Renal pelvis (tissue), 12 donors: ENCODE measurements at places on chromosomes 11 and 22. TPM values are rescaled to one million over a fixed set of nuclear protein-coding genes. Genes with fewer than 3 reads are reported as not detected.

The TUB gene
- 24.7 TPM for polyA plus RNA-seq

The TMEM134 gene
- 80.1 TPM for polyA plus RNA-seq

The RNF121 gene
- polyA plus RNA-seq: 40.2 TPM

DNA sequence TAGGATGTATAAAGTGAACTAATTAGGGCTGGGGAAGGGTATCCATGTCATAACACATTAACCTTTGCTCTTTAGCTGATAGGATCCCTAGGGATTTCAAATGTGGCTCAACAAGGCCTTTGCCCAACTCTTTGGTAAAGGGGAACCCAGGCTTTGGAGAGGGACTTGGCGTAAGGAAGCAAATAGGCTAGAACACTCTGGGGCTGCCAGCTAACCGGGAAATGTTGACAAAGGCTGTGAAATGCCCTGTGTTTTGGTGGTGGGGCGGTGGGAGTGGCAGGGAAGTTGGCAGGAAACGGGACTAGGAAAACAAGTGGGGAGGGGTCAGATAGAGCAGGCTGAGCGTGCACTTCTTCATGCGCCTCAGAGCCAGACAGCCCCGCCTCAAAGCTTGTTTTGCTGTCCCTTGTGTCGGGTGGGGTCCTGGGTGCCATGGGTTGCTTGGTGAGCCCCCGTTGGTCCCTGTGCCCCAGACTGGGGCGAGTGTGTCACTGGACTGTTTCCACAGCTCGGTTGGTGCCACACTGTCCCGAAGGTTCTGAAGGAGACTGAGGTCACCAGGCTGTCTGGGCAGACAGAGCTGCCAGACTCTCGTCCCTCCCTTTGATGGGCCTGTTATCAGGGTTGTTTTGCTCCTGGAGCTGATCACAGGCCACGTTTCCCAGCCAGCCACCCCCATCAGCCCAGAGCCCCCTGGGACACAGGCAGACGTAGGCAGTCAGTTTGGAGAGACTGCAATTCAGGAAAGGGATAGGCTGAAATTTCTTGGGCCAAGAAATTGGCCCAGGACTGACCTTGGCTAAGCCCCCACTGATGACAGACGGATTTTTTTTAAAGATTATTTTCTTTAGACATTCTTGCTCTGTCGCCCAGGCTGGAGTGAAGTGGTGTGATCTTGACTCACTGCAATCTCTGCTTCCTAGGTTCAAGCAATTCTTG, 19.6 kb downstream of the KCTD21 start:
- DNase-seq: peak; percentile 55

The LRRC10B gene
- 1.4 TPM for polyA plus RNA-seq

DNA sequence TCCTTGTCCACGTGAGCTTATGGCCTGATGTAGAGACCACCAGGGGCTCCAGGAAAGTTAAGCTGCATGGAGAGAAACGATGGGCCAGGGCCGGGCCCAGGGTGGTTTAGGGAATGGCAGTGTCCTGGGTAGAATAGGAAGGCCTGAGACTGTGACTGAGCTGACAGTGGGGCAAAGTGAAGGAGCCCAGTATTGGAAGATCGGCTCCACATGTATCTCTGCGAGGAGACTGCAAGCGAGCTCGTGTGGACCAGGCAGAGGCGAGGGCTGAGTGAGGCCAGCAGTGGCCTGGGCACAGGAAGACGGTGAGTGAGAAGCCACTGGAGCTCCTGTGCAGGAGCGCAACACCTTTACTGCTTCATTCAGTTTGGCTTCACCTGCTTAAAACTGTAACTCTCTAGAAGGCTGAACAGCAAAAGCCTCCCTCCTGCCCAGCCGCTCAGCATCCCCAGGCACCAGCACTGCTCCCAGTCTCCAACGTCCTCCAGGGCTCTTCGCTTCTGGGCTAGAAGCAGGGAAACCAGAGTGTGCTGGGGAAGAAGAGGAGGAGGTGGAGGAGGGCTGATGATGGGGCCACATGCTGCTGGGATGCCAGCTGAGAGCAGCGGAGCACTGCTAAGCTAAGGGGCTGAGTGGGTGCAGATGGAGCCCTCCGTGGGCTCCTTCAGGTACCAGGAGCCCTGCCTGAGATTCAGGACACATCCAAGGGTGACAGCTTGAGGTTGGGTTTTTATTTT, 13.5 kb downstream of the TCIRG1 start:
- no peak for DNase-seq

- no peak for DNase-seq
These were observed 7.5 kb upstream of the KCNJ11 start for GRCh38 chr11:17395978-17396377.

DNA sequence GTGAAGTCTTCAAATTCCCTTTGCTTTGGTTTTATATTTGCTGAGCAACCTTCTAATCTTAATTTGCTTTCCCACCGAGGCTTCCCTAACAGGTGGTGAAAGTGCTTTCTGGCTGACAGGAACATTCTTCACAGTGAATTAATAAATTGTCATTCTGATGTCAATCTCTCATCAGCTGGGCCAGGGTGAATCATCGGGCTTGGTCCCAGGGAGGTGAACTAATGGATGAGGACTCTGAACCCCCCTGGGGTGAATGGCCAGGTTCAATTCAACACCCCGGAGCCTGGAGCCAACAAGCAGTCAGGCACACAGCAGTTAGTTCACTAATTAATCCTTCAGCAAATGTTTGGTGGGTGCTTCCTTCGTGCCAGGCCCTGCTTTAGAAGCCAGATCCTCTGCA, 155.4 kb upstream of the PDGFD start:
- no peak for DNase-seq

DNA sequence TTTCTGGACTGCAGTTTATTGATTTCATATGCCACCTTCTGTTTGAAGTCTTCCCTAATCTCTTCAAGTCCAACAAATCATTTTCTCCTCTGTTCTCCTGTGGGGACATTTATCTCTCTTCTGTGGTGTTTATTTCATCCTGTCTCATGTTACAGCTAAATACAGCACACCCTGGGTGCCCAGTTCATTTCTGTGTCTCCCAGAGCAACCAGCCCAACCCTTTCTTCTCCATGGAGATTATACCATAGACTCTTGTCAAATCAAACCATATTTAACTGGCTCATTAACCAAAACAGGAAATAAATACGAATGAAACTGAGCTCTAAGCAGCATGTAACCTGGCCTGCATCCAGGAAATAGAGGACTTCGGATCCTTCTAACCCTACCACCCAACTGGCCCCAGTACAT, at the start of gene MS4A8:
Gene MS4A8, plus strand, starts transcription at position 329 of the 408 bp plus-strand sequence. CDS start 1,249 bp downstream, outside the sequence.
- no peak for DNase-seq

GRCh38 chr22:50269970-50270665, at the start of gene MAPK11:
Gene MAPK11, minus strand, starts transcription at chr22:50270380. Its CDS starts 88 bp downstream, at chr22:50270292.
- DNase-seq: no peak

GRCh38 chr11:103649401-103649895, 387.0 kb upstream of the DDI1 start:
- no peak for DNase-seq

DNA sequence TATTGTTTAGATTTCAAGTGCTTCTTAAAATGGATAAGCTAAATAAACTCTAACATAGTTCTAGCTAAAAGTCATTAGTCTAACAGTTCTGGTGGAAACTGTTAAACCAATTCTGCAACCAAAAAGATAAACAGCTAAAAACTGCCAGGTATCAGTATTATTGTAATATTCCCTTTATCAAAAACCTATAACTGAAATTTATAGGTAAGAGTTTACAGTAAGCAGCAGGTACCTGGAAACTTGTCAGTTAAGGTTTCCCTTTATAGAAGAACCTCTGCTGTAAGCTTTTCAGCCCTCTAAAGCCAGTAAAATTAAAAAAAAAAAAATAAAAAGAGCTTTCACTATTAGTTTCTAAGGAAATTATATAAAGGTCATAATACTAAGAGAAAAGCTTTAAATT, 61.0 kb downstream of the LIF start:
- no peak for DNase-seq

GRCh38 chr11:1868636-1869291, 15.9 kb downstream of the LSP1 start:
- no peak for DNase-seq

GRCh38 chr11:72343006-72343756, 91.2 kb downstream of the CLPB start:
- DNase-seq: no peak

- DNase-seq: no peak
These were observed 870 bp upstream of the CTTN start for GRCh38 chr11:70397336-70397982.

GRCh38 chr11:10637731-10638151, 55.8 kb downstream of the IRAG1 start:
- DNase-seq: no peak

The SEC14L6 gene
- polyA plus RNA-seq: 11.0 TPM

- DNase-seq: peak; percentile 54
These were observed 11.3 kb upstream of the MOGAT2 start for GRCh38 chr11:75706260-75706729.

DNA sequence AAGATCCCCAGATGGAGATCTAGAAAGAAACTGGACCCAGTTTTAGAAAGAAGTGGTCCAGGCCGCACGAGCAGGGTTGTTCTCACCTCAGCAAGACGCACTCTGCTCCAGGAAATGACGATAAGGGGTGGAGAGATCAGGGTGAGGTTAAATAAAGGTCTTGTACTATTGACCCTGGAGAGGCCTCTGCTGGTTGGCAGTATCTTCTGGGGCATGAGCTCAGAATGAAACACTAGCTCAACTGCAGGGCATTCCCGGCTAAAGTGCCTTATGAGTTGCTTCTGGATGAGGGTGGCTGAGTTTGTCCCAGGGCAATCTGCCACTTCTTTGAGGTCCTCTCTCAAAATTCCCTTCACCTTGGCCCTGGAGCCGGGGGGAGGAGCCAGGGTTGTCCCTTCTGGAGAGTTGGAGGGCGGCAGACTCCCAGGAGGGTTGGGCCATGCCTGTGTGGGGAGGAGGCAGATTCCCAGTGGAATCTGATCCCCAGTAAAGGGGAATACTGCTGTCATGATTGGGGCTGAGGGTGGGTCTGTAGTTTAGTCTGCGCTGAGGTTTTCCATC, 10.9 kb downstream of the USP2 start:
- DNase-seq: no peak

The OR4A16 gene
- polyA plus RNA-seq: not detected

The RAB38 gene
- 22.5 TPM for polyA plus RNA-seq

DNA sequence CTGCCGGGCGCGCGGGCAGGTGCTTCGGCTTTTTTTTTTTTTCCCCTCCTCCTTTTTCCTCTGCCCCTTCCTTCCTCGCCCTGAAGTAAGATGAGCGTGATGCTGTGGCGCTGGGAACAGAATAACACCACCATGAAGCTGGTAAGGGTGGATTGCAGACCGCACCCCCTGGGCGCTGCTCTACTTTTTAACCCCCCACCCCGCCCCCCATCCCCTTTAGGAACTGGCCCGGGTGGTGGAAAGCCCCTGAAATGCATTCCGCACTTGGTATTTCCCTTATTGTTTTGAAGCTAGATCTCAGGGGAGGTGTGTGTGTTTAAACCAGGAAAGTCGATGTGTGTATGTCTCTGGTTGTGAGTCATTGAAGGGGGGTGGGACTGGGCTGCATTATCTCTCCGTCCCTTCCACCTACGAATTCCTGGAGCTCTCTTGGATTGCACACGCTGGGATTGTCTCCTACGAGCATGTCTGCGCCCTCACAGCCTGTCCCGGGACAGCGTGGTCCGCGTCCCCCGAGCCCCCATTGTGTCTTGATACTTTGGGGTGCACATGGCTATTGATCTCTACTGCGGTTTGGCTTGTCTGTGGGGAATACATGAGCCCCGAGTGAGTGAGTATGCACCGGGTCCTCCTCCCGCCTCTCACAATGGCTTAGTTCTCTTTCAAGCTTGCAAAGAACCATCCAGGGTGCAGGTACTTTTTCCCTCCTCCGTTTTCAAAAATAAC, 64.9 kb downstream of the NAV2 start:
- no peak for DNase-seq

The P2RY6 gene
- polyA plus RNA-seq: 1.9 TPM

The CYP2D6 gene
- 3.3 TPM for polyA plus RNA-seq

- DNase-seq: no peak
These were observed 12.3 kb upstream of the LINC01488 start for GRCh38 chr11:69468911-69469885.

- DNase-seq: no peak
These were observed 27.4 kb upstream of the MUC15 start for GRCh38 chr11:26599425-26599824.

The BACE1 gene
- 63.6 TPM for polyA plus RNA-seq

- DNase-seq: no peak
These were observed 207.2 kb upstream of the PGR start for GRCh38 chr11:101336858-101337257.

The RIBC2 gene
- 8.8 TPM for polyA plus RNA-seq

- no peak for DNase-seq
These were observed 50.6 kb upstream of the ARFGAP3 start for GRCh38 chr22:42907404-42908373.

DNA sequence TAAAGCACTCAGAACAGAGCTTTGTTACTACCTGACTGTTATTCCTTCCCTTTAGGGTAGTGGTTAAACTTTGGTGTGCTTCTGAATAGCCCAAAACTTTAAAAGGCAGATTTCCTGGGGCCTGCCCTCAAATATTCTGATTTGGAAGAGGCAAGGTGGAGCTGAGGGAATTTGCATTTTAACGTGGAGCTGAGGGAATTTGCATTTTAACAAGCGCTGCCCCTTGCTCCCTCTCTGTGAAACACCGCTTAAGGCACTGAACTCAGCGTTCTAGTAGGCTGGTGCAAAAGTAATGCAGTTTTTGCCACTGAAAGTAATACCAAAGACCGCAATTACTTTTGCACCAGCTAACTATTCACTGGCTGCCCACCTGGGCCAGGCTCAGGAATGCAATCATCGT, 35.0 kb downstream of the TPST2 start:
- DNase-seq: no peak

DNA sequence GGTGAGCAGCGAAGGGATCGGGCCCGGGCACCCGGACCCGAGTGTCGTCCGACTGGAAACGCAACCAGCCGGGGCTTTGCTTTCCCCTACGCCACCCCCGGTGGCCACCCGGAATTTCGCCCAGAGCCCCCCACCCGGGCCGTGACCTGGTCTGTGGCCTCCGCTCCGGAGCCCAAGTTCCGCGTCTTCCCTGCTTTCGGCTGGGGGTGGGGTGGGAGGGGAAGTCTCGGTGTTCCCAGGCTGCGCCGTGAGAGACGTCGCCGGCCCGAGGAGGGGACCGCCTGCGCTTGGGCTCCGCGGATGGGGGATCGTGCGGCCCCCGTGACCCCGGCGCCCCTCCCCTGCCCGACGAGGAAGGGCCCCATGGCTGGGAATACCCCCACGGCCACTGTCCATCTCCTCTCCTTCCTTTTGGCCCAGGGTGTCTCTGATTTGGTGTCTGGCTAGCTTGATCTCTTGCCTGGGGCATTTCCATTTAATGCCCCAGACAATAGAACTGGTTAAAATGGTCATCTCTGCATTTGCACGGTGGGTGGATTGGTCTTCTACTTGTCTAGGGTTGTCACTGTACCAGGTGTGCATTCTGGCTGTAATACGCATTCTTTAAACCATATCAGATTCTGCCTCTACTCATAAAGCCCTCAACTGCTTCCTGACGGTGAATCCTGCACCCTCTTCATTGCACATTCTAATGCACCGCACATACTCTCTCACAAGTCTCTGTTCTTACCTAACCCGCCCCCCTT, 789 bp downstream of the SIK2 start:
- peak; percentile 37 for DNase-seq

DNA sequence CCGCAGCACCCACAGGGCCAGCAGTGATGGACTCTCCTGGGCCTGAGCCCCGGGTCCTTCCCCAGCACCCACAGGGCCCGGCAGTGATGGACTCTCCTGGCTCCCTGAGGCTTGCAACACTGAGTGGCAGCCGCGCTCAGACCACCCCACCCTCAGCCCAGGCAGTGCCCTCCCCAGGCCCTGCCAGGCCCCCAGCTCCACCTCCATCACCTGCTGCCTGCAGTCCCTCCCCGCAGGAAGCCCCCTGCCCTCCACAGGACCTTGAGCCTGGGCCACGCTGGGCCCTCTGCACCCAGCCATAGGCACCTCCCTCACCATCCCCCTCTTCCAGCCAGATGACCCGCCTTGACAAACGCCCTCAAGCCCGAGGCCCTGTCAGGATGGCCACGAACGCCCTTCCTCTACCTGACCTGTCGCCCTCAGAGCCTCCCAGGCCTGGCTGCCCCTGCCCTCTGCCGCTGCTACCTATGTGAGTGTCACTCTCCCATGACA, 11.4 kb downstream of the ALG12 start:
- DNase-seq: no peak
